ENCODE measurements at places on chromosomes 3 and 15.
A peak's percentile ranks its signal among the peaks of the same experiment; 100 is the strongest.

GRCh38 chr3:63762180-63762579 is 56.9 kb upstream of the C3orf49 start:
- DNase-seq: no peak

GRCh38 chr3:135759651-135760050 is 205.9 kb upstream of the PPP2R3A start:
- no peak for DNase-seq

GRCh38 chr15:39239562-39239961 is 341.3 kb upstream of the THBS1 start:
- DNase-seq: no peak

DNA sequence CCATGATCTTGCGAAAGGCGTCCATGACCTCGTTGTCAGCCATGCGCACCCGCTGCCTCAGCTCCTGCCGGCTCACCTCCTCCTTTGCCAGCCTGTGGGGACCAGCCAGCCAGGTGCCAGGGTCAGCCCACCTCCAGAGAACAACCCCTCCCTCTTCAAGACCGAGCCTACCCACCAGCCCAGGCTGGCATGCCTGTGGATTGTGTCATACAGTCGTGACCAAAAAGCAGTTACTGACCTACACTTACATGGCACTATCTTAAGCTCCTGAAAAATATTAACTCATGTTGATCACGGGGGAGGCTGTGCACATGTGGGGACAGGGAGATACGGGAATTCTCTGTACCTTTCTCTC is 10.7 kb upstream of the CAMK1 start:
- no peak for DNase-seq

DNA sequence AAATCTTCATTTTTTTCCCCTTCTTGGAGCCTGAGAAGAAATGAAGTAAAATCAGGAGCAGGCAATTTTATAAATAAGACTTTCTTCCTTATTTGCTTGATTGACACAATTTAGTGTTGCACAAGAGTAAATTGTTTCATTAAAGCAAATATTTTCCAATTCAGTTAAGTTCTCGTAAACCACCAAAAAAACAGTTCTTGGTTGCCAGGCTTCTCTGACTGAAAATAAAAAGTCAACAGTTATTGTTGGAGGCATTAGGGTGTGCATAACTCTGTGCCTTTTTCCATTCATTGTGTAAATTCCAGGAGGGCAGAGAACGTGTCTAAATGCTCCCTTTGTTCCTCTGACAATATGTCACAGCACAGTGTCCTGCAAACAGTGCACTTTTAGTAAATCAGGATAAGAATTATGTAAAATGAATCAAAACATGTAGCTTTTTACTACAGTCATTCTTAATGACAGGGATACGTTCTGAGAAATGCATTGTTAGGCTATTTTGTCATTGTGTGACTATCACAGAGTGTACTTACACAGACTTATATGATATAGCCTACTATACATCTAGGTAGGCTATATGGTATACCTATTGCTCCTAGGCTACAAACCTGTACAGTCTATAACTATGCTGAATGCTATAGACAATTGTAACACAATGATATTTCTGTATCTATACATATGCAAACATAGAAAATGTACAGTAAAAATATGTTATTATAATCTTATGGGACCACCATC is at the start of gene CP:
CP (minus strand) TSS at position 47 of the 735 bp plus-strand sequence; CDS start at position 10, 37 bp downstream.
- DNase-seq: no peak

DNA sequence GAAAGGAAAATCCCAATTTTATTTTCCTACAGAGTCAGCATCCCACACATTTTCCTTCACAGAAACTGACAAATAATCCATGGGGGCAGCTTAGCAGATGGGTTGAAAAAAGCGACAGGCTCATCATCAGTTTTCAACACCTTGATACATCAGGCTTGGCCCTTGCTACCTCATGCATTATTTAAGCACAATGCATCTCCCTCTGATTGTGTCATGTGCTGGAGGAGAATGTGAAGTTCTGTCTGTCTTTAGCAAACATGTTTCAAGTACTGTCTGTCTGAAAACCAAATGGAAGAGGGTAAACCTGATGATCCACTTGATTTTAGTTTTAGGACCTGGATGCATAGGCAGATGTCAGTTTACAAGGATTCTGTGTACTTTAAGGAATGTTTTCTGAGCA is 128.6 kb upstream of the ADAMTS9 start:
- DNase-seq: no peak

DNA sequence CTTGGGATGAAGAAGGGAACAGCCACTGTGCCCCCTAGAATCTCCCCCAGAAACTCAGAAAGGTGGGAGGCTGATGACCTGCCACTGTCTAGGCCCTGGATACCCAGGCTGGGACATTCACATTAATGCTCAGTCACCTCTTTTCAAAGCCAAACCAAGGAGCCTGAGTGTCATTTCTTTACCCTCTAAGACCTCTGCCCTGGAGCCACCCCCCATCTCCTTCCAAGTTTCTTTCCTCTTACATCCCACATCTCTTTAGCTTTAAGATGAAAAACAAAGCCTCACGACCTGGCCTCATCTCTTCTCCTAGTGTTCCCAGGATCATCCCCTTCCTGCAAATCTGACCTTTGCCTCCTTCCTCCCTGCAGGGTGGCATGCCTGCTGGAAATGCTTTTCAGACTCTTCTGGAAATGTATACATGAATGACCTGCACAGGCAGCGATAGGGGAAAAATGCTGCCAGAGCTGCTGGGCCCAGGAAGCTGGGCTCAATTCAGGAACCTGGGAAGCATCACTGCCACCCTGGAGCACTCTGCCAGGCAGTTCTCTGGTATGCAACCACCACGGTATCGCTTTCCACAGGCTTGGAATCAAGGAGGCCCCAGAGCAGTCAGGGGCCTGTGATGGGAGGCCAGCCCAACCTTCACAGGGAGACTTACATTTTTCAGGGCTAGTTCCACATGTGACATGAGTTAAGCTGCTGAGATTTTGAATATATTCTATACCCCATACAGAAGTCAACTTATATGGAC is 67.6 kb downstream of the DAPK2 start:
- no peak for DNase-seq

DNA sequence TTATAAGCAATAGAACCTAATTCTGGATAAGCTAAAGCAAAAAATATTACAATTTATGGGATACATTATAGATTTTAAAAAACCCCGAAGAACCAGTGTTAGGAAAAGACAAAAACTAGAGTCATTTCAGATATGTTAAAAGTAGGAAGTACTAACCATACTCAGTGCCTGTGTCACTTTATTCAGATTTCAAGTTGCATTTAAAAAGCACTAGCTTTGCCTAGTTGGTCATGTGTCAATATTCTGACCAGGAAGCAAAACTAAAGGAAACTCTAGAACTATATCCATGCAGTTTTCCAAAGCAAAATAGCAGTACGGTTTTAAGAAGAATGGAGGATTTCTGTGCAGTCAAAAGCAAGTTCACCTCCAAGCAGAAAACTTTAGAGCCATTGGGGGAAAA is 88.4 kb downstream of the RAP2B start:
- DNase-seq: no peak

GRCh38 chr15:95603802-95604201 is 726.7 kb upstream of the NR2F2 start:
- DNase-seq: no peak

DNA sequence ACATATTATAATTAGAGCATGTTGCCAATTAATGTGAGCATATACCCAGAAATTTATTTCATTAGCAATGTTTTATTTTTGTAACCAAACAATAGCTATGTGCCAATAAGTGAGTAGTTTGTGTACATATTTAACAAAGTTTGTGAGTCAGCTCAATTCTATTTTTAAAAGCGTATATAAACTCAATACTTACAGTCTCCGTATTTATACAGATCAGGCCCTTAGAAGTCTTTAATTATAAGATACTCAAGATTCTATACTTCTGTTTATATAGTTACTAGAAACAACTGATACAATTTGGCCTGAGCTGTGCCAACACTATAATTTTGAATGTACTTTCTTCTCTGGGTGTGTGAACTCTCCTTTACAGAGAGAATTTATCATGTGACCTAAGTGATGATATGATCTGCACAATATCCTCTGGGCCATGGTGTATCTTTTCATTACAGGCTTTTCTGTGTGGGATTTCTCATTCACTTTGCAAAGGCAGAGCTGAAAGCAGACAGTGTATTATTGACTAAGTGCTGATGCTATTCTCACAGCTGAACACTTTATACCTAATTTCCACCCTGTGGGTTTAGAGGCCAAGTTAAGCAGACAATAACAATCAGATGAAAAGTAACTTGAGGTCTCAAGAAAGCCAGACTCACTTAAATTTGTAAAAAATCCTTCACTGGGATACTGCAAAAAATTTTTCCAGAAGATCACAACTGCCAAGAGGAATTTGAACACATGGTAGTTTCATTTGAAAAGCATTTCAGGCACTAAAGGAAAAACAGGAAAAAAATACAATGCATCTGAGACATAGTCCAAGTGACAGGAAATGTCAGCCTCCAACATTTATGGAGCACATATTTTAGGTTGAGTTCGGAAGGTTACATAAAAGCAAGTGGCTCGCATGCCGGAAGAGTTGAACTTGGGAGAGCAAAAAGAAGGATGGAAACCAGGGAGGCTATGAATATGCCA is 277.9 kb upstream of the SEMA6D start:
- no peak for DNase-seq

- no peak for DNase-seq
These were observed 33.5 kb downstream of the SLC9C1 start for GRCh38 chr3:112260563-112260962.

DNA sequence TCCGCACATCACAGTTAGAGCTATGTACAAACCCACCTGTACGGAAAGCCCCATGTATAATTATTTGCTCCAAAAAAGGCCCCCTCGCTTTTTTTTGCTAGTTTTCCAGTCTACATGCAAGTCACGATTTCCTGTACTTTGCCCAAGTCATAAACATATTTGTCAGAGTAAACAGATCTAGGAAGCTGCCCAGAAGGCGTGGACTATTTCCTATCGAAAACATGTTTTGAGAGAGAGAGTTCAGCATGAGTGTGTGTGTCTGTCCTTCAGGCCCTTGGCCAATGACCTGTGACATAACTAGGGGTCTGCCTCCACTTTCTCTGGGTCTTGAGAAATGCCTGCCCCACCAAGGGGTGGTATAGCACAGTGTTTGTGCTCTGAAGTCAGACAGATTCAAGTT is 72.7 kb upstream of the HACD2 start:
- no peak for DNase-seq

GRCh38 chr3:144687862-144688261 is 716.2 kb downstream of the DIPK2A start:
- DNase-seq: no peak

GRCh38 chr3:26100176-26100575 is 310.3 kb downstream of the OXSM start:
- no peak for DNase-seq

DNA sequence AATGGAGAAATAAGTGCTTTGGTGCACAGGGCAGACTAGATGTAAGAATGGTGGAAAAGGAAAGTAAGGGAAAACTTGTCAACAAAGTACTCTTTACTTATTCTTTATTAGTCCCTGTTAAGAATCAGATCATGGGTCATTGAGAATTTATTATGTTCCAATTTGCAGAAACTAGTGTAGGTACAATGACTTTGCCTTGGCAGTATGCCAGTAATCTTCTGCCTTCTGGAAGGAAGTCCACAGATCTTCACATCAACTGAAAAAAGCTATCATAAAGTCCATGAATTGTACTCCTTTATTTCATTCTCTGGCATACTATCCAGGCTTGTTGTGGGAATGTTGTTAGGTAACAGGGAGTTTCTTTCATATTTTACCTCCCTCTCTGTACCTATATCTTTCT is 88.2 kb upstream of the FLNB start:
- no peak for DNase-seq

- DNase-seq: no peak
These were observed 70.7 kb downstream of the XXYLT1 start for GRCh38 chr3:195200010-195200822.

- DNase-seq: no peak
These were observed 38.2 kb downstream of the KLHL25 start for GRCh38 chr15:85756411-85757072.

GRCh38 chr15:34754171-34754601 is 612 bp downstream of the GJD2 start:
- DNase-seq: no peak

DNA sequence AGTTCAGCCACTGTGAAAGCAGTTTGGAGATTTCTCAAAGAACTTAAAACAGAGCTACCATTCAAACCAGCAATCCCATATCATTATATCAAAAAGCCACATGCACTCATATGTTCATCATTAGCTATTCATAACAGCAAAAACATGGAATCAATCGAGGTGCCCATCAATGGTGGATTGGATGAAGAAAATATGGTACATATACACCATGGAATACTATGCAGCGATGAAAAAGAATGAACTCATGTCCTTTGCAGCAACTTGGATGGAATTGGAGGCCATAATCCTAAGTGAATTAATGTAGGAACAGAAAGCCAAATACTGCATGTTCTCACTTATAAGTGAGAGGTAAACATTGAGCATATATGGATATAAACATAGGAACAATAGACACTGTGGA is 32.1 kb downstream of the IMPG2 start:
- DNase-seq: no peak

DNA sequence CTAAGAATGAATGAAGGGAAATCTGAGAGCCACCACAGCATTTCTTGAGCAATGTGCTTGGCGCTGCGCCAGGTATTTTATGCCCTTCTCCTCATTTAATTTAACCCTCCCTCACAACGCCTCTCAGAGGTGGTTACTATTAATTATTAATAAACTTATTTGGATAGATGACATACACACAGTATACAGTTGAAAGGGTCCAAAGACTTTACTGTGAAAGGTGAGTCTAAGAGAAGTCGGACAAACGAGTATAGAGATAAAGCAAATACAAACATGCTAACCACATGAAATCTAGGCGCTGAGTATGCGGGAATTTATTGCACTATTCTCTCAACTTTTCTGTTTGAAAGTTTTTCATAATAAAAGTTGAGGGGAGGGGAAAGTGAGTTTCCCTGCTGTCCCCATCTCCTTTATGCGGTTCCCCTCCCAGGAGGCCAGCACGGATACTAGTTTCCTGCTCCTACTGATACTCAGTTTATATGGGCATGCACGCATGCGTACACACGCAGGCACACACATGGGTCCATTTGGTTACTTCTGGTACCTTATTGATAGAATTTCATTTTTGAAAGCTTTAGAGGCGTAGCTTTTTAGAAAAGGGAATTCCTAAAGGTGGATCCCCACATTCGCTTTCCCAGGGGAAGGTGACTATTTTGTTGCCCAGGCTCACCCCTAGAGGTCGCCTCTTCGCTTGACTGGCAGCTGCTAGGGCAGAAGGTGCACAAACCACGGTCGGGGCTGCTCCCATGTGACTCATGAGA is 28.5 kb upstream of the KCTD6 start:
- DNase-seq: peak; percentile 78

- DNase-seq: no peak
These were observed 490.5 kb upstream of the NR2F2 start for GRCh38 chr15:95840004-95840403.

DNA sequence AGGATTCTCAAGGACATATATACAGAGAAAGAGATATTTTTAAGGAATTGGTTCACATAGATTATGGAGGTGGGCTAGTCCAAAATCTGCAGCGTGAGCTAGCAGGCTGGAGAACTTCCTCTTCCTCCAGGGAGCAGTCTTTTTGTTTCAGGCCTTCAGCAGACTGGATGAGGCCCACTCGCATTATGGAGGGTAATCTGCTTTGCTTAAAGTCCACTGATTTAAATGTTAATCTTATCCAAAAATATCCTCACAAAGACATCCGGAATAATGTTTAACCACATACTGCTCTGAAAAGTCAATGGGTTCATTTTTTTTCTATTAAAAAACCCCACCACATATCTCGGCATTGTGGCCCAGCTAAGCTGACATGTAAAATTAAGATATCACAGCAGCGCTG is 22.2 kb upstream of the NRROS start:
- DNase-seq: no peak

Data from stimulated activated CD4-positive, alpha-beta T cell treated with anti-CD3 and anti-CD28 coated beads, Interleukin-4, amount 100 ng/mL, for 48 hours (primary cell).